NCI-H510A treated with DMSO at 0.1 percent for 48 hours (cell line): ENCODE measurements at places on chromosomes 7 and 10.

DNA sequence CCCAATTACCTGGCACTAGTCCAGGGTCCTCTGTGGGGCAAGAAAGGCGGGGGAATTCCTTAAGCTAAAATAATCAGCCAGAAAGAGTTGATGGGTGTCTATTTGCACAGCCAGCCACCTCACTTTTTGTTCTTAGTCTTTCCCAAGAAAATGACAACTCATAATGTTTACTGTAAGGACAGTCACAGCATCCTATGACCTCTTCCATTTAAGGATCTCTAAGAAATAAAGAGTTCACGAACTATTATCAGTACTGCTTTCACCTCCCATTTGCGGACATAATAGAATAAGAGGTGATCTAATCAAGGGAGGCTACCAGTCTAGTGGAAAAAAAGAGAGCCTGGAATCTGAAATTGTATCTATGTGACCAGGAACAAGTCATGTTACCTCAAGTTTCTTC is 72.4 kb upstream of the LRRC17 start:
- DNase-seq, result no peak

DNA sequence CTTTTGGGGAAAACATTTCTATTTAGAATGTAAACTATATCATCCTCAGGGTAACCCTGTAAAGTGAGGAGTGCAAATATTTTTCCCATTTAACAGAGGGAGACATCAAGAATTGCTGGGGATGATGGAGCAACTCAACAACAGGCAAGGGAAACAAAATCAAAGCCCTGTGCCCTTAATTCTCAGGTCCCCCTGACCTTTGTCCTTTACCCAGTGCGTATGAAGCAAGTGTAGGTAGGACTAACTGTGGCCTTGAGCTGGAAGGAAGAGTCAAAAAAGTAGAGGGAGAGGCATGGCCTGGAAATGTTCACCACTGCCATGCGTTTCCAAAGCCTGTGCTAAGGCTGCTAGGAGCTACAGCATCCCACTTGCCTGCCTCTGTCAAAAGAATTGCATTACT is 896.9 kb downstream of the LRMDA start:
- no peak for DNase-seq

DNA sequence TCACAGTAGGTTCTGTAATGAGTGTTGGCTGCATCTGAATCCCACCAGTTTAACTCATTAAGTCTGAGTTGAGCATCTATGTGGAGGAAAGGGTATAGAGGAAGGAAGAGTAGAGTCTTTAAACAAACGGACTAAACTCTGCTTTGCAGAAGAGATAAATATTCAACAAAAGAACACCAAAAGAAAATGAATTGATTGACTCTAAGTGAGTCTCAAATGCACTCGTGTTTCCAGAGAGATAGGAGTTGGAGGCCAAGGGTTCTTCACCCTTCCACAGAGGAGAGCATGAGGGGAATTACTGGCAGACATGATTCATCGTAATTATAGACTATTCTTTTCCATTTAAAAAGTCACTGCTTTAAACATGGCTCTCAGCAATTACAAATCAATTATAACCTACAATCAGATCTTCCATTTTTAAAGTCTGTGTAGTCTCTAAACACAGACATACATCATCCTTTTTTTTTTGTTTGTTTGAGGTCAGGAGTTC is 56.3 kb downstream of the PLPP4 start:
- DNase-seq, result no peak

GRCh38 chr7:106864298-106865081 is 592 bp upstream of the PIK3CG start:
- no peak for DNase-seq

GRCh38 chr10:3971713-3972112 is 186.7 kb upstream of the KLF6 start:
- no peak for DNase-seq

GRCh38 chr10:15485684-15486316 is 114.7 kb upstream of the FAM171A1 start:
- DNase-seq, result no peak

GRCh38 chr7:122847871-122848473 is 38.3 kb downstream of the CADPS2 start:
- DNase-seq, result no peak

DNA sequence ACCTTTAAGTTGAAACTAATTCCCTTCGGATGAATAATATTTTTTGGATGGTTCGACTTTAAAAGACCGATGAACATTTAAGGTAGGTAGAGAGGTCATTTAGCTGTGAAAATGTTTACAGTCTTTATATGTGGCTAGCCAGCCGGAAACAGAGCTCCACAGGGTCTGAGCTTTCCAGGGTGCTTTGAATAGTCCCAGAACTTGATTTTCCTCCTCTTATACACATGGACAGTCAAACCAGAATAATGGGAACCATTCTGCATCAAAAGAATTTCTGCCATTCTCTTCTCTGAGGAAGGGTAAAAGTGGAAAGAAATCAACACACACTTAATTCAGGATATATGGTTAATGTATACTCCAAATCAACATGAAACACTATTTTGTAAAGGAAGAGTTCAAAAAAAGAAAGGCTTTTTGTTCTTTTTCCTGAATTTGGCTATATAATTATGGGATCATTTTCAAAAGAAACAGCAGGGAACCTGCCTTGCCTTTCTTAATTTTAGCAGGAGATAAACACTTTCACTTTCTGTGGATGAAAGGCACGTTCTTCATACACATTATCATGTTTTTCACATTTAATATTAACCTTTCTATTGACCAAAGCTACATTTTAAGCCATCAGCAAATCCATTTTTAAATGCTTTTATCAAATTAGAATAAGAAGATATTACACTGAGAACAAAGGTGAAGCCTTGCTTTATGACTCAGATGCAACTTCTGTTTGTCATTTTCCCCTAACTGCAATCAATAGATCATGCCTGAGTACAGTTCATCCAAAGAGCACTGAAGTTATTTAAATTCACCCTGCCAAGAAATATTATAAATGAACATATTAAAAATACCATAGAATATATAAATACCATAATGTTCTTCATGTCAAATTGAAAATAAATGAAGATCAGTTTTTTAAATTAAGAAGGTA is 307.3 kb downstream of the THSD7A start:
- DNase-seq, result no peak

DNA sequence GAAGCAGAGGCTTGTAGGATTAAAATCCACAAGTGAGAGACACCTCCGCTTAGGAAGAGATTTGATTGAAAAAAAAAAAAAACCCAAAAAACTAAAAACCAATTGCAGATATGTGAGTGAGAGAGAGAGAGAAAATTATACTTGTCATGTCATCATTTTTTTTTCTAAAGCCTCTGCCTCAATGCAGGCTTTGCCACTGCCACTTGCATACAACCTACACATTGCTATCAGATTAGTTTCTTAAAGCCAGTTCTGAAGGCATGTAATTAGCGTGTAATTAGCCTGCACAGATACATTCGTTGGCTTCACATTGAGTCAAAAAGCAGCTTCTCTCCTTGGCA is 86.1 kb upstream of the MTPN start:
- DNase-seq, result no peak

- no peak for DNase-seq
These were observed 111.8 kb upstream of the FEZF1 start for GRCh38 chr7:122416336-122416735.
